HT-29 (cell line): ENCODE measurements at places on chromosomes 4 and X. TPM values are rescaled to one million over a fixed set of nuclear protein-coding genes. Genes with fewer than 3 reads are reported as not detected.
A peak's percentile ranks its signal among the peaks of the same experiment; 100 is the strongest.

The F11 gene
- total RNA-seq = not detected in 2 replicates

The ANXA10 gene
- total RNA-seq = 50.8 and 66.4 TPM in 2 replicates

The SSX1 gene
- not detected in 2 replicates for total RNA-seq

The SHOX gene
- total RNA-seq = not detected in 2 replicates

The KLF8 gene
- total RNA-seq = 1.0 and 1.5 TPM in 2 replicates

The CPZ gene
- total RNA-seq = not detected in 2 replicates

The HELQ gene
- 5.2 and 10.4 TPM in 2 replicates for total RNA-seq

The BST1 gene
- not detected in 2 replicates for total RNA-seq

The GPR82 gene
- not detected in 2 replicates for total RNA-seq

The MAGEA12 gene
- 6.2 and 6.8 TPM in 2 replicates for total RNA-seq

The ARHGAP6 gene
- 0.10 TPM in 1 of 2 replicates, not detected in the other for total RNA-seq

- DNase-seq = no peak
Measured at GRCh38 chr4:54863571-54864255, 206.0 kb downstream of the KIT start.

- DNase-seq = no peak
Measured at GRCh38 chr4:83174844-83175414, 60.4 kb upstream of the PLAC8 start.

- peak; percentile 41 for DNase-seq
Measured at GRCh38 chr4:1026115-1026514, 14.7 kb downstream of the FGFRL1 start.

GRCh38 chrX:105515561-105515960, 295.1 kb upstream of the TEX13A start:
- no peak for DNase-seq

- no peak for DNase-seq
Measured at GRCh38 chrX:130170752-130171445, 863 bp upstream of the RAB33A start.

- no peak for DNase-seq
Measured at GRCh38 chrX:129785160-129785947, 5.6 kb downstream of the SASH3 start.

GRCh38 chr4:62226082-62226481, 1026.0 kb downstream of the ADGRL3 start:
- DNase-seq = no peak

DNA sequence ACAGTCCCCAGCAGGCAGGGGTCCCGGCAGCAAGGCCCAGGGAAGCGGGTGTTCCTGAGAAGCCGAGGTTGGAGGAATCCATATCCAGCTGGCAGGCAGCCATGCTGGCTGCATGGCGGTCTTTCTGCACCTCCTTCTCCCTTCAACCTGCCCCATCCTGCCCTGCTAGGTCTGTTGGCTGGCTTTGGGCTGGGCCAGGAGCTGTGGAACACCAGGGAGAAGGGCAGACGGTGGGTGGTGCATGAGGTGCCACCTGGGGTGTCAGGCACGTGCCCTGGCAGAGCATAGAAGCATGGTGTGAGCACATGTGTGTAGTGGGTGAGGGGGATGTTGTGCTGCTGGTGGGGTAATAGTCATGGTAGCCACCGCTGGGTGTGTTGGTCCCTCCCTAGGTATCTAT, 150.1 kb downstream of the PJA1 start:
- DNase-seq = no peak

GRCh38 chr4:74716436-74716765, 77.9 kb downstream of the BTC start:
- no peak for DNase-seq

- no peak for DNase-seq
Measured at GRCh38 chr4:101366331-101366730, 19.0 kb upstream of the PPP3CA start.

DNA sequence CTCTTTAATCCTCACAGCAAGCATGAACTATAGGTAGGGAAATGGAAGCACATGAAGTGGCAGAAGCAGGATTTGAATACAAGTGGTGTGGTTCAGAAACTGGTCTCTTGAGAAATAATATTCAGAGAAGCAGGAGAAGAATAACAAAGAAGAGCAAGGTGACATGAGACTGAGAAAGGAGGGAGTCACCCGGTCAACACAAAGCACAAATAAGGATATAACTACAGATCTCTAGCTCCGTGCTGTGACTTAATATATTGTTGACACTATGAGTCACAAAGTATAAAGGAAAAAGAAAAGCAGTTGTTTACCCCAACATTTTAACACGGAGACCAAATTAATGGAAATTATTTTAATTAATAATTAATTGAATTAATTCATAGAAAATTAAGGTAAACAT, 204.5 kb downstream of the CPE start:
- DNase-seq = no peak

DNA sequence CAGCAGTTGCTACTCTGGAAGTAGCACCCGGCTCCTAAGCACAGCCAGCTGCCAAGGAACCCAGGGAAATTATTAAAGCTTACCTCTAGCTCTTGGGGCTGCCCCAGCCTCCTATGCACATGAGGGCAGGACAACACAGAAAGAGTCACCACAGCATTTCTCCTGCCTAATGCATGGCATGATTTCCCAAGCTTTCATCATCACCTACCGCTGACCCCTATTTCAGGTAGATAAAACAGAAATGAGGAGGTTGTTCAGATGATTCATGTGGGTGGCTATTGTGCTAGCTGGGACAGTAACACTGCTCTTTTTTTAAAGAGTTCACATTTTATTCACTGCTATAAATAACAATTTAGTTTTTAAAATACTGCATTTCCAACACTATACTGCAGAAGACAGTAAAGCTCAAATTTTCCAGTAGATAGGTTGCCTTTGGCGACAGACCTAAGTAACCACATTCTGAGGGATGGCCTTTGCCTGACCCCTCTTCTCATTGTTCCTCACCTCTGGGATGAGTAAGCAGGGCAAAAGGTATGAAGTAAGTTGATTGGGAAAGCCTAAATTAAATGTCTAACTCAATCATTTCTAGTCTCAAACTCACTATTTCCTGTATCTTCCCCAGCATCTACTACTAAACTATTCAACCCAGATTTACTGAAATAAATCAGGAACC, 16.7 kb downstream of the CASK start:
- peak; percentile 2 for DNase-seq

GRCh38 chr4:169045862-169046584, 36.0 kb upstream of the CBR4 start:
- DNase-seq = no peak

- no peak for DNase-seq
Measured at GRCh38 chrX:150508451-150509367, 59.7 kb upstream of the MTM1 start.

- peak; percentile 28 for DNase-seq
Measured at GRCh38 chr4:186149872-186150271, 41.5 kb upstream of the CYP4V2 start.

DNA sequence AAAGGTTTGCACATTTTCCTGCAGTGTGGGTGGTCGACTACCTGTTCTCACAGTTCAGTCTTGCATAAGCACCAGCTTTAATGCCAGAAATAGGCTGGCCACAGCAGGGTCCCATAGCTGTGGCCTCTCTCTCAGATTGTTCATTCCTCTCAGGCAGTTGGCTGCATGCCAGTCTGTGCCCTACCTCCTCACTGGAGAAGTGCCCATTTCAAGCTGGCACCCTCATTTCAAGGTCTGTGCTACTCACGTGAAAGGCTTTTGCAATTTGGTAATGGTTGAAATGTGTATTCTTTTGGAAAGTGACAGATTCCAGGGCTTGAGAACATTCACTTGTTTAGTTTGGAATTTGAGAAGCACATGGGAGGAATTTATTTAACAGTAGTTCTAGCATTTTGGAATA, 28.9 kb upstream of the MTMR1 start:
- DNase-seq = no peak

- DNase-seq = peak; percentile 29
Measured at GRCh38 chrX:110180176-110180927, 137.5 kb downstream of the AMMECR1 start.

DNA sequence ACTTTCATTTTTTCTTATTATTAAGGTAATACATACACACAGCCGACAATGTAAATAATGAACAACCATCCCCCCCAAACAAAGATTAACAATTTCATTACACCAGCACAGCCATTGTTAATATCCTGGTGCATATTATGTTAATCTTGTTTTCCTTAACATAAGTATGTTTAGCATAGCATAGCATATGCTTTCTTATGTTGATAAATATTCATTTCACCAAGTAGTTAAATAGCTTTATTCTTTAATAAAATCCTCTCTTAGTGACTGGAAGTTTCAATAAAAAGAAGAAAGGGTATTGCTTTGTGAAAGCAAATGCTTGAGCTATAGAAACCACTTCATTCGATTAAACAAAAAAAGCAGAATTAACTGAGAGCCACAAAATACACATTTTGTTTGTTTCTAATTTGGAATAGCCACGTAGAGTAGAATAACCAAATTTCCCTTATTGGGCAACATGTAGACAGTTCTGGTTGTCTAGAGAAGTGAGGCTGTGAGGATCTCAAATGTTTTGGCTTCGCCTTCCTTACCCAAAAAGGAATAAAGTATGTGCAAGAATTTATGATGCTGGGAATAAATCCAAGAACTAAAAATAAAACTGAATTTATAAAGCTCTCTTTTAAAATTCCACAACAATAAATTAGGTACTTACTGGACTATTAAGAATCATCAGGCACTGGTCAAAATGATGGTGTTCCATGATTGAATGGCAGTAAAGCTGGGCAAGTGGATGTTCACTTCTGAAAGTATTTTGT, 118.0 kb downstream of the PDE5A start:
- DNase-seq = no peak

DNA sequence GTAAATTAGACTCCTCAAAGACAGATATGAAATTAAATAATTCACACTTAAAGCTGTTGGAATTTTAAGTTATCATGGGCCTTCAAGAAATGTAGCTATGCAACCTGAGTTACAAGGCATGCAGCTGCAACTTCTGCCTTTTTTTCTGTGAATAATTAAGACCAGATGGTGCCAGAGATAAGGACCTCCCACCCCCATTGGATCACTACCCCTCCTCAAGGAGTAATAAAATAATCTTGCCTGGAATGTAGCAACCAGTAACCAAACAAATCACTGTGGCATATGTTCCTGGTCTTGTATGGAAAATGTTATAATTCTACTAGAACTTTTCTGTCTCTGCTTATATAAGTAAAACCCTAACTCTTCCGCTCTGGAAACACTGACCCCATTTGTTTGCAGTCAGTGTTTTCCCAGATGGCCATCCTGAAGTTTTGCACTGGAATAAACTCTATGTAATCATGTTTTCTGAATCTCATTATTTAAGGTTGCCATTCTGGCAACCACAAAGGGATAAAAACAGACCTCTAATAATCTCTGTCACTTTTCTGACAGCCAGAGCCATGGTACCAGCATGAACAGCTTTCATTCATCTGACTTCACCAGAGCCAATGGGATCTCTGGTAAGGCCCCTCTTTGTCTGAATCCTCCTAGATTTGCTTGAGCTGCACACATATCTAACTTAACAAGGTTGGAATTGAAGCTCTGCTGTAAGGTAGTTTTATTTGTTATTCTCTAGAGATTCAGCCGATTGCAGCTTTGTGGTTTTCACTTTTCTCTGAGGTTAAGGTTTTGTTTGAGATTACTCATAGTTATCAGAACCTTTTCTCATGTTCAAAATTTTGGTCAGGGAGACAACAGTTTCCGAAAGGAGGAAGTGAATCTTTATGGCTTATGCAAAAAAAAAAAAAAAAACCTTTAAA, 274.6 kb downstream of the NAF1 start:
- DNase-seq = no peak

- no peak for DNase-seq
Measured at GRCh38 chr4:142331646-142332045, 514.5 kb downstream of the INPP4B start.

- DNase-seq = no peak
Measured at GRCh38 chr4:37836838-37837440, 10.5 kb downstream of the PGM2 start.

GRCh38 chr4:94455081-94455480, 3.3 kb downstream of the PDLIM5 start:
- DNase-seq = peak; percentile 66

DNA sequence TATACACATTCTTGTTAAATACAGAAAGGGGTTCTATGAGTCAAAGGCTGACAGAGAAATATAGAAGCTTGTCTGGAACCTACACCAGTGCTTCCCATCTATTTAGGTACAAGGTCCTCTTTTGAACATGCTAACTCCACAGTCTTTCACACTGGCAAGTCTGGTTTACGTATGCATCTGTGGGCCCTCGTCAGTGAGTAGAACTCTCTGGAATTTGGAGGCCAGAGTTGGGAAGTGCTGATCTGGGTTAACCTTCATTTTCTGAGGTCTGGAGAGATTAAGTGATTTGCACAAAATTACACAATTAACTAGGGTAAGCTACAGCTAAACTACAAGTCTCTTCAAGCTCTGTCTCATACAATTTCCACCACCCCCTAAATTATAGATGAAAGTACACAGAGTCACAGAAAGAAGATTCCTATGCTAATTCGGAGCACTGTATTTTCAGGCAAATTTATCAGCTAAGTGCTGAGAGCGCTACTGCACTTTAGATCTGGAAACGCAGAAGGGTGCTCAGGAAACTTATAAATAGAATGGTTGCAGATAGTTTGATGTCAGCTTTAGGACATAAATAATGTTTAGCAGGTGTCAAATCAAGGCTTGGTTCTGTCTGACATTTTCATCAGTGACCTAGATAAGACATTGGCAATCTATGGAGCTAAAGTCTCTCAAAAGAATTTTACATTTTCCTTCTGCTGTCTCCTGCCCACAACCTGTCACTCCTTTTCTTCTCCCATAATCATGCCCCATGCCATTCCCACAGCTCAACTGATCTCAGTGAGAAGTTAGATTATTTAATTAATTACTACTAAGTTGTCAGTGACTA, 43.0 kb upstream of the PDLIM5 start:
- DNase-seq = no peak

GRCh38 chr4:73589887-73590801, 30.1 kb downstream of the RASSF6 start:
- DNase-seq = no peak

DNA sequence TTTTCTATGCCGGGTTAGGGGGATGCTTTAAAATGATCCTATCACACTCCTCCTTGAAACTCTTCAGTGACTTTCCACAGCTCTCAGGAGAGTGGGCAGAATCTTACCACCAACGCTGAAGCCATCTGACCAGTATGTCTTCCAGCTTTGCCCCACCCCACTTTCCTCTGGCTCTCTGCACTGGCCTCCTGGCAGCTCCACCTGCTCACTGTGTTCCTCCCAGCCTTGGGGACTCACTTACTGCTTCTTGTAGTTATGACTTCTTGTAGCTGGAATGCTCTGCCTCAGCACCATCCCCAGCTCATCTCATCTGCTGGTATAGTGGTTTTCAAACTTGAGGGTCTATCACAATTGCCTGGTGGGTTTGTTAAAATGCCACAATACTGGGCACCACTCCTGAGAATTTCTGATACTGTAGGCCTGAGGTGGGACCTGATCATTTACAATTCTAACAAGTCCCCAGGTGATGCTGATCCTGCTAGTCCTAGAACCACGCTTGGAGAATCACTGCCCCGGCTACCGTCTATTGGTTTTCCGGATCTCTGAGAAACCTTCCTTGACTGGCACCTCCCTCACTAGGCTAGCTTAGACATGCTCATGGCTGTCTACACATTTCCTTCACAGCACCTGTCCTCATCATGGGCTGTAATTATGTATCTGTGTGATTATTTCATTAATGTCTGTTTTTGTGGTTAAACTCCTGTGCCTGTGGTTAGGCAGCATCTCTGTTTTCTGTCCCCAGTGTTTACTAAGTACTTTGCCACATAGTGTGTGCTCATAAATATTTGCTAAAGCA, 152.2 kb downstream of the MGST2 start:
- DNase-seq = no peak

GRCh38 chr4:185278716-185279115, 69.3 kb downstream of the SNX25 start:
- no peak for DNase-seq
